GM23338 (cell line): ENCODE measurements at places on chromosomes 4 and X.

DNA sequence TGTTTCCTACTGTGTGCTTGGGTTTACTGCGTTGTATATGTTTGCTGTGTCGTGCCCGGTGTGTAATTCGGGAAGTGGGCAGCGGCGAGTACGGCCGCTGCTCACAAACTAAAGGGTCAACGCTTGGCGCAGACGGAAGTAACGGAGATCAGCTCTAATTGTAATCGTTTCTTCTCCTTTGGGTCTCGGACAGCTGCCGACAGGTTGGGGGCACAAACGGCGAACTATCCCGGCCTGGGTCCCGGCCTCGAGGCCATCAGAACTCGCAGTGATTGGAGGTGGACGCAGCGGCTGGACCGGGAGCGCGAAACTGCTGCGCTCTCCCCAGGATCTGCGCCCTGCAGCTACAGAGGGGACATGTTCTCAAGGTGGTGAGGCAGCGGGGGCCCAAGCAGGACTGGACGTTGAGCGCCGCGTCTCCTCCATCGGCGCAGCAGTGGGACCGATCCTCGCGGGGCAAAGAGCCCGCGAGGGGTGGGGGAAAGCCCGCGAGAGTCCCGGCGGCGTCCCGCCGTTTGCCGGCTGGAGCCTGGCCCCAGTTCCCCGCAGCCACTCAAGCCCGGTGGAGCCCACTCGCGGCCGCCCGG, 516 bp upstream of the ZIC3 start:
- peak; percentile 2 for DNase-seq

- DNase-seq: no peak
Observed at GRCh38 chr4:179051206-179051605, 1609.0 kb upstream of the AGA start.

- DNase-seq: no peak
Observed at GRCh38 chr4:65600656-65601055, 69.6 kb downstream of the EPHA5 start.

- peak; percentile 70 for DNase-seq
Observed at GRCh38 chrX:100895365-100896075, 21.4 kb upstream of the NOX1 start.

- no peak for DNase-seq
Observed at GRCh38 chr4:11901089-11901488, 472.4 kb upstream of the HS3ST1 start.

- peak; percentile 46 for DNase-seq
Observed at GRCh38 chr4:119788349-119789266, 160.0 kb upstream of the PDE5A start.

DNA sequence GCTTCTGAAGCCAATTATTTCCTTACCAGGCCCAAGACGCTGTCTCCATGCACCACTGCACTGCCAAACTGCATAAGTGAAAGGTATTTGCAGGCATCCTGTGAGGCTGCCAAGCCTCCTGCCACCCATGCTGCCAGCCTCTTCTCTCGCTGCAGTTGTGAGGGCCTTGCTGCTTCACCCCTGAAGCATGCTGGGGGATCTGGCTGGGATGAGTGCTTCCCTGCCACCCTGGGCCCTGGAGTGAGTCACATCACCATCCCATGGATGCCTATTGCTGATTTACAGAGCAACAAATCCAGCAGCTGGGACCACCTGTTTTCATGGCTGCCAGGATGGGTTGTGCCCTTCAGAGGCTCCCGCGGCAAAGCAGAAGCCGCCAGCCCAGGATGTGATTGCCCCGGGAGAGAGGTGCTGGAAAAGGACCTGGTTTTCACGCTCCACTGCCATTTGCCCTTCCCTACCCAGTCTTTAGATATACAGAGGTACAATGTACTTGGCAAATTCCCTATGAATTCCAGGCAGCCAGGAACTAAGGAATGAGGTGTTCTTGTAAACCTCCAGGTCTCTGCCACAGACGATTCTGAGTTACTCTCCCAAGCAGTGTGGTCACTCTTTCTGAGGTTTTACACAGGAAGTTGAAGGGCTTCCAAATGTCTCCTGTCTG, 41.5 kb upstream of the PTCHD1 start:
- DNase-seq: no peak

- peak; percentile 28 for DNase-seq
Observed at GRCh38 chr4:168550064-168550766, 53.4 kb downstream of the PALLD start.

DNA sequence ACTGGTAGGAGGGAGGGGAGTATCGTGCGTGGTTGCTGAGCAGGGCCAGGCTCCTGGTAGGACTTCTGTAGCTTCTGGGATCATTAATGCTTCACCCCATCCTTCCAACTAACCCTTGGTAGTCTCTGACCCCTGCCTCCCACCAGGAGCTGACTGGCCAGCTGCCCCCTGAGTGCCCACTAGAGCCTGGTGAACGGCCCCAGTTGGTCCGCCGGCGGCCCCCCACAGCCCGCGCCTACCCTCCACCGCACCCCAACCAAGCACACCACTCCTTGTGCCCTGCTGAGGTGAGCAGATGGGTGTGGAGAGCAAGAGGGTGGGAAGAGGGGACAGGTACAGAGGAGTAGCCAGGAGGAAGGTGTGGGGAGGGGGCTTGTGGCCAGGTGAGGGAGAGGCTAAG, 4.9 kb downstream of the CCDC120 start:
- DNase-seq: no peak

DNA sequence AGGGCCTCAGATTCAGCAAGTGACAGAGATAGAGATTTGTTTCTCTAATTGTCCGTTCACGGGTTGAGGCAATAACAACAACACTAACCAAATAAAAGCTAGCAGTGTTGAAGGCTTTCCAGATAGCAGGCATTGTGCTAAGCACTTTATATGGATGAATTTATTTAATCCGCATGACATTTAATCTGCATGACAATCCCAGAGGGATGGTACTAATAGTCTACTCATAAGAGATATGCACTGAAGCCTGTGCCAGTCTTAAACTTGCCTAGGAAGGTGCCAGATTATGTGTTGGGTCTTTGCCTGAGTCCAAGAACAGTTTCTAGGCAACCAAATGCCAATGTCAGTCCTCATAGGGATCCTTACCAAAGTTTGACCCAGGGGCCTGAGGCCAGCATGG, 37.7 kb upstream of the FAT1 start:
- no peak for DNase-seq

GRCh38 chr4:22515145-22515887, 550 bp downstream of the ADGRA3 start:
- DNase-seq: peak; percentile 81

DNA sequence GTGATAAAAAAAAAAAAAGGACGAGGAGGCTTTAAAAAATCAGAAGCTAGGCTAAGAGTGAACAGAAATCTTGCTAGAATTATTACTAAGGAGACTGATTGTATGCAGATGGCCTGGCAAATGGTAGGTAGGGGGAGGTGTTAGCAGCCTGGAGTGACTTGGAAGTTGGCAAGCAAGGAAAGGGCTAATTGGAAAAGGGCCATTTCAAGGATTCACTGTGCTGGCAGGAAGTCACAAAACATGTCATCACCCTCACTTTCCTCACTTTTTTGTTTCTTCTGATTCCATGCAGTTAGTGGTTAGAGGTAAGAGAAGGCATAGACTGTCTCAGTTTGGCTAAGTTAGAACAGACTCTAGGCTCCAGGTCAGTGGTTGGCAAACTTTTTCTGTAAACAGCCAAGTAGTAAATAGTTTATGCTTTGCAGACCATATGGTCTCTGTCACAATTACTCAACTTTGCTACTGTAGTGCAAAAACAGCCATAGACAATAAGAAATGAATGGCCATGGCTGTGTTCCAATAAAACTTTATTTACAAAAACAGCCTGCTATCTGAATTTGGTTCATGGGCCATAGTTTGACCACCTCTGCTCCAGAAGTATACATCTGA, 646.5 kb upstream of the ACTRT1 start:
- DNase-seq: no peak

DNA sequence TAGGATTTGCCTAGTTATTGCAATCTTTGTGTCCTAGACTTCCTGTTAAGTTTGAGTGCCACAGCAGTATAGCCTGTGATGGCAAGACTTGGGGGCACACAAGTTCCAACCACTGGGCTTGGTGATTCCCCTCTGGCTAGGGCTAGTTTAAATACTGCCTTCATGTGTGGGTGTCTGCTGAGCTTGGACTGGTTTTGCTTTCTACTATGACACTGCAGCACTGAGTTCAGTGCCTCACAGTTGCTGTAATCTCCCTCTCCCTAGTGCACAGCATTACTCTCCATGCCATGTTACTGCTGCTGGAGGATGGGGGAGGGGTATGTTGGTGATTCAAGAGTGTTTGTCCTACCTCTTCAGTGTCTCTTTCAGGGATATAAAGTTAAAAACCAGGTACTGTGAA, 379.6 kb downstream of the IL15 start:
- no peak for DNase-seq

- no peak for DNase-seq
Observed at GRCh38 chr4:127000846-127001245, 631.9 kb upstream of the INTU start.

GRCh38 chrX:71629467-71629866, 11.2 kb upstream of the CXCR3 start:
- DNase-seq: no peak

- peak; percentile 48 for DNase-seq
Observed at GRCh38 chr4:180150818-180151217, 2092.4 kb upstream of the TENM3 start.

GRCh38 chrX:18220786-18221185, at the start of gene BEND2:
Gene BEND2, minus strand, starts transcription at chrX:18220886. Its CDS starts 136 bp downstream, at chrX:18220750.
- DNase-seq: no peak

DNA sequence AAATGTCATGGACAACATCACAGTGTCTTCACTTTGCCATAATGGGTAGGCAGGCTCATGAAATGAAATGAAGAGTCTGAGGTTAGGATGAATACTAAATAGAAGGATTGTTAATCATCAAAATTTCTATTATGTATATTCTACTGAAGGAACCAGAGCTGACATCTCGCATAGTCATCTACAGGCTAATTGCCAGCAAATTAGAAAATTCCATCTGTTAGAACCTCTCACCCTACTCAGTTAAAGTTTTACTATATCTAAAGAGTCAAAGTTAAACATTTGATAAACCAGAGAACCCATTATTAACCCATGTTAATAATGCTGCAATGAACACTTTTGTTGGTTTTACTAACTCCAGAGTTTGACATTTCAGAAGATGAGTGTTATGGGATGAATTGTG, 114.6 kb downstream of the ARHGAP6 start:
- no peak for DNase-seq

DNA sequence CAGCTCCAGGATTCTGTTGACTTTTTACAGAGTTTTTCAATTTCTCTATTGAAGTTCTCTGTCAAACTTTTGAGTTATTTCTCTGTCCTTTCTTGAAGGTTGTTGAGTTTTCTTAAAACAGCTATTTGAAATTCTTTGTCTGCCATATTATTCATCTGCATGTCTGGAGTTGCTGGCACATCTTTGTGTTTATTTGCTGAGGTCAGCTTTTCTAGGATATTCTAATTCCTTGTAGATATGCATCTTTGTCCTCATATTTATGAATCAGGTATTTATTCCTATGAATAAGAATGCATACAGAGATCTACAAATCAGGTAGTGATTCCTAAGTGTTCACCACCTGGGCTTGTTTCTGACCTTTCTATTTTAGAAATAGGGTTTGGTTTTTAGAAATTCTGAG, 546.4 kb downstream of the RAPGEF2 start:
- no peak for DNase-seq

DNA sequence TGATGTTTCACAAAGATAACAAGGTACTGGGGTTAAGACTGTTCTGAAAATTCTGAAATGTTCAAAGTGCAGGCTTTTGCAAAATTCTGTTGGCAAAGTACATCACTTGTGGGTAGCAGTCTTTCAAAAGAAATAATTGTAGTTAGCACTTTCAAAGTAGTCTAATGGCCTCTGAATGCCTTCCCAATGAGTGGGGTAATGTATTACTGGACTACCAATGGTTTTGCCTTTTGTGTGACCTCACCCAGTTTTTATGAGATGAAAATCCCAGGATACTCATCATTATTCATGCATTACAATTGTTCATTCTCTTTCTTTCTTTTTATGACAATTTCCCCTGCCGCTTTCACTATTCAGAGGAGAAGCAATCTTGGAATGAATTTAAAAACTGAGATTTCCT, 686.1 kb downstream of the GLUD2 start:
- DNase-seq: no peak

DNA sequence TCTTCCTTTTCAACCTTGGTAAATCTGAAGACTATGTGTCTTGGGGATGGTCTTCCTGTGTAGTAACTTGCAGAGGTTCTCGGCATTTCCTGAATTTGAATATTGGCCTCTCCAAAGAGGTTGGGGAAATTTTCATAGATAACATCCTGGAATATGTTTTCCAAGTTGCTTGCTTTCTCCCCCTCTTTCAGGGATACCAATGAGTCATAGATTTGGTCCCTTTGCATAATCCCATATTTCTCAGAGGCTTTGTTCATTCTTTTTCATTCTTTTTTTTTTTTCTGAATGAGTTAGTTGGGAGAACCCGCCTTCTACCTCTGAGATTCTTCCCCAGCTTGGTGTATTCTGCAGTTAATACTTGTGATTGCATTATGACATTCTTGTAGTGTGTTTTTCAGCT, 549.2 kb upstream of the AMOT start:
- no peak for DNase-seq

- DNase-seq: peak; percentile 60
Observed at GRCh38 chrX:103063191-103063845, 653 bp downstream of the BEX1 start.

- peak; percentile 4 for DNase-seq
Observed at GRCh38 chrX:20224814-20225487, 41.8 kb downstream of the RPS6KA3 start.

DNA sequence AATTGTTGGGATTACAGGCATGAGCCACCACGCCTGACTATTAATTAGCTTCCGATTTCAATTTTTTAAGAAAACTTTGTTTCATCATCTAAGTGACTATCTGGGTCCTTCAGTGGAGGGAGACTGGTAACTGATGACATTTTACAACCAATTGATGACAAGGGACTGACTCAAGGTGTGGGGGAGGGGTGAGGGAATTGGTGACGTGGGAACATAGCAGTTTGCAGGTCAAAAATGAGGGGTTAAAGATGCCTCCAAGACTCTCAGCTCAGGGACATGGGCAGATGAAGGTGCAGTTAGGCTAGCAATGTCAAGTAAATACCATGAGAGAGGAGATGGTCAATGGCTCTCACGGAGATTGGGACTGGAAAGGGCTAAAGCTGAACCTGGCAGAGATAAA, 5.7 kb upstream of the FAM9C start:
- DNase-seq: no peak

DNA sequence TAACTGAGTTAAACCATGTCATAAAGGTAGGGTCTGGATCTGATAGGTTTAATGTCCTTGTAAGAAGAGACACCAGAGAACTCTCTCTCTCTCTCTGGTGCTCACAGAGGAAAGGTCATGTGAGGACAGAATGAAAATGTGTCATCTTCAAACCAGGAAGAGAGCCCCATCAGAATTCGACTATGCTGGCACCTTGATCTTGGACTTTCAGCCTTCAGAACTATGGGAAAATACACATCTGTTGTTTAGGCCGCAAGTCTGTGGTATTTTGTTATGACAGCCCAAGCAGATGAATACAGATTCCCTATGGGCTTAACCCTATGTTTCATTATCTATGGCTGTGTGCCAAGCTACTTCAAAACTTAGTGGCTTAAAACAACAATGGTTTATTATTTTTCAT, 105.5 kb upstream of the DDIT4L start:
- DNase-seq: no peak

DNA sequence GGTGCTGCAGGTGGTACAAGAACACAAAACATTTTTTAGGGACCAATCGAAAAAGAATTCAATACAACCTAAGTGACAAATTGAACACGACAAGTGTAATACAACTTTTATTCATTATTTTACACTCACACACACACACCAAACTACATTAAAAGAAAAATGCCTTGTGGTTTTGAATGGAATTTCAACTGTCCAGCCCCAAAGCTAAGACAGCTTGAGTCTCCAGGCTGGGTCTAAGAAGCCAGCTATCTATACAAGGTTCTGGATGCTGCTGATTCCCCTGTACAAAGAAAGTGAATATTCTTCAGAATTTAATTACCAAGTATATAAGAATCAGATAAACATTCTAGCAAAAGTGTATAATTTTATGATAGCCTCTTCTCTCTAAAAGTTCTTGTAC, 118.2 kb downstream of the PPP3CA start:
- no peak for DNase-seq
